ENCODE measurements at places on chromosomes 1 and 21.
A peak's percentile ranks its signal among the peaks of the same experiment; 100 is the strongest.

- no peak for DNase-seq
Measured at GRCh38 chr1:43074244-43074643, 97.8 kb downstream of the EBNA1BP2 start.

- DNase-seq: no peak
Measured at GRCh38 chr1:39080269-39080826, 54.2 kb downstream of the NDUFS5 start.

DNA sequence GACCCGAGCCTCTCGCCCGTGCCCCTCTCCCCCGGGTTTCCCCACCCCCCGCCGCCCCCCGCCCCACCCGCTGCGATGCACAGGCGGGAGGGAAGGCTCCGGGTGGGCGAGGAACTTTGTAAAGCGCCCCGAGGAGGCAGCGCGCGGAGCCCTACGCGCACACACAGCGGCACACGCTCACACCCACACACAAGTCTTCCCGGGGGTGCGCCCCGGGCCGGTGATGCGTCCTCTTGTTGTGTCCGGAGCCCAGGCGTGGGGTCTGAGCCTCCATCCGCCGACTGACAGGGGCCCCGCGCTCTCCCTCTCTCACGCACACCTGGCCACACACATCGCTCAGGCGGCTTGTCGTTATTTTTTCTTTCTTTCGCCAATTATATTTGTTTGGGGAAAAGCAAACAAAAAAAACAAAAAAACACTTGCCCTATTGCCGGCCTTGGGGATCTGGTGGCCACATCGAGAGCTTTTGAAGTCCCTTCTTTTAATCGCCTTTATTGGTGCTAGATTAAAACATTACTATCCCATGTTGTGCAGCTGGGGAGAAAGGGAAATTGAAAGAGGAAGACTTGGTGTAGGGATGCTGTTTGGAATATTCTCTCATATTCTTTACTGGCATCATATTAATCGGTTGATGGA, 770 bp downstream of the NTNG1 start:
- DNase-seq: no peak

GRCh38 chr1:204134103-204134502, 17.7 kb downstream of the ETNK2 start:
- no peak for DNase-seq

- no peak for DNase-seq
Measured at GRCh38 chr21:34369741-34370140, 5.6 kb upstream of the SMIM11 start.

DNA sequence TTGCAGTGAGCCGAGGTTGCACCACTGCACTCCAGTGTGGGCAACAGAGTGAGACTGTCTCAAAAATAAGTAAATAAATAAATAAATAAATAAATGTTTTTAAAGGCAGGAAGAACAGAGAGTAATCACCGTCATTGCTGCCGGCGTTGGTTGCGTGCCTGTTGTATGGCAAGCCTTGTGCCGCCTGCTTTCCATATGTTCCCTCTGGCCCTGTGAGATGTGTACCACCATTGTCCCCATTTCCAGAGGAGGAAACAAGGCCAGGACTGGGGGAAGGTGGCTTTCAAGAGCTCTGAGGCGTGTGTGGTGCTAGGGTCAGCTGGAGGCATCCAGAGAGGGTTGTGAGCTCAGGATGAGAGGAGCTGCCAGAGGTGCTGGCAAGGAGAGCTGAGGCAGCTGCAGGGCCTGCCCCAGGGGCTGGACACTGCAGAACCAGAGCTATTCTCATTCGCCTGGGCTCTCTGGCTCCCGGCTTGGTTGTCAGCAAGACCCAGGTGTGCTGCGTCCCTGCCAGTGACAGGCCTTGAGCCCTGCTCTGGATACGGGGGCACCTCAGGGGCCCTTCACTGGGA, 5.2 kb upstream of the MARCKSL1 start:
- no peak for DNase-seq

- no peak for DNase-seq
Measured at GRCh38 chr1:218939095-218939494, 234.6 kb upstream of the LYPLAL1 start.

GRCh38 chr1:14138687-14139086, 438.7 kb downstream of the PRDM2 start:
- DNase-seq: no peak

DNA sequence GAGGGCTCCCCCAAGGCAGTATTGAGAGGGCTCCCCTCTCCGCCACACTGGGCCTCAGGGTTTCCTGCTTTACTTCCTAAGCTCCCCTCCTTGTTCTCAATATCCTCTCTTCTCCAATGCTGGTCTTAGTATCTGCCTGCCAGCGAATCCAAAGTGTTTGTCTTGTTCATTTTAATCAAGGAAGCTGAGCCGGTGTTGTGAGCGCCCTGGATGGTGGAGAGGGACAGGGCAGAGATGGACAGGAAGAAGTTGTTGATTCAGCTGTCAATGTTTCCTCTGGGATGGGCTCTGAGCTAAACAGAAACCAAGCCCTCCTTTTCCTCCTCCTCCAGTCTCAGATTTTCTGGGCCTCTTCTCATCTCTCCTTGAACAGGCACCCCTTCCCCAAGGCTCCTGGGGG, 5.4 kb downstream of the OLFML3 start:
- DNase-seq: no peak

GRCh38 chr1:94327001-94327690, 89.8 kb upstream of the ARHGAP29 start:
- DNase-seq: no peak

DNA sequence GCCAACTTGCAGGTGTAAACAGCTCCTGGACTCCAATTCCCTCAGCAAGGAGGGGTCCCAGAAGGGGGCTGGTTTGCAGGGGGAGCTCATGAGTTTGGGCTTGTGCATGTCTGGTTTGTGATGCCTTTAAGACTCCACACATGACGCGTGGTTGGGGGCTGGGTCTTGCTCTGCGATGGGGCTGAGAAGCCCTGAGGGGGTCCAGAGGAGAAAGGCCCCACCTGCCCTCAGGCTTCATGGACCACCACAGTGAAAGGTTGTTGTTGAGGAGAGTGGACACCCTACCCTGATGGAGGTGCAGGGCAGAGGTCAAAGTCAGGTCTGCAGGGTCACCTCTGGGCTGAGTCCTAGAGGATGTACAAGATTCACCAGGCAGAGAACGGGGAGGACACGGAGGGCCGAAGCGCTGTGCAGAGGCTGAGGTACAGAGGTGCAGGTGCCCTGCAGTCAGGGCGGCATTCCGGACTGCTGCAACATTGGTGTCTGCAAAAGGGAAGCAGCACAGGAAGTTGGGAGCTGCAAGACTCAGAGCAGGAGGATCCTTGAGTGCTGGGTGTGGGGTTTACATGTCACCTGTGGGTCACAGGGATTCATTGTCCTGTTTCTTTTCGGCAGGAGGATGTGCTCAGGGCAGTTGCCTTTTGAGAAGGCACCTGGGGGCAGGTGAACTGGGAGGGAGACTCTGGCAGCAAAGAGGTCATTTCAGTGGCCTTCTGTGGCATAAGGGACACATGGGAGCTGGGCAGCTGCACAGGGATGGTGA, 399.4 kb downstream of the PTPRU start:
- DNase-seq: no peak

GRCh38 chr1:54121482-54122134, 31.2 kb downstream of the CDCP2 start:
- peak; percentile 48 for DNase-seq

DNA sequence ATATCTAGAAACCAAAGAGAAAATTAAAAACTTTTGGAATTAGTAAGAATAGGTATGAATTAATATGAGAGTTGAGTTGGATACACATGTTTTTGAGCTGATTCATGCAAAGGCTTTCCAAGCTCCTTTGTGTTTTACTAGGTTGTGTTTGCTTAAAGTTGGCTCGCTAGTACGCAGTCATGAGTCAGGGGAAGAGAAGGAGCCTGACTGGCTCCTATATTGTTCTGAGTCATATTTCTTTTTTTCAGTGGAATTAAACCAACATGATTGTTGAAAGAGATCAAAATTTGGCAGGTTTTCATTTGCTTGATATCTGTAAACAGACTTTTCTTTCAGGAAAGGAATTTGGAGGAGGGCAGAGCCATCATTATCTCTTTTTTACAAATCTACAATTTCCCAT, 66.7 kb downstream of the MAGI3 start:
- DNase-seq: no peak

DNA sequence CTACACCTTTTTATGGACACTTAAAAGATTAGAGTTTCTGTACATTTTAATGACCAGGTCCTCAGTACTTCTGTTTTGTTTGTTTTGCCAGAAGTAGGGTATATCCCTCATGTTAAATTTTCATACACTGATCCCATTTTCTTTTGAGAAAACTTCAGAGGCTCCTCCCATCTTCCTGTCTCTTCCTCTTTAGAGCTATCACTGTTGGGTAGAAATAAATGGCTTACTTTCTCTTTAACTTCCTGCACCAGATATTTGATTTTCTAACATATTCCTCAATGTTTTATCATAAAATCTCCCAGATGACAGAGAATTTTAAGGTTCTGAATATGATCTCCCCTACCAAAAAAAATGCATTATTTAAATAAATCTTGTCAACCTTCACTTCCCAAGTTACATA, 23.4 kb downstream of the VAV3 start:
- no peak for DNase-seq

- DNase-seq: no peak
Measured at GRCh38 chr1:208475449-208475848, 231.3 kb upstream of the PLXNA2 start.

DNA sequence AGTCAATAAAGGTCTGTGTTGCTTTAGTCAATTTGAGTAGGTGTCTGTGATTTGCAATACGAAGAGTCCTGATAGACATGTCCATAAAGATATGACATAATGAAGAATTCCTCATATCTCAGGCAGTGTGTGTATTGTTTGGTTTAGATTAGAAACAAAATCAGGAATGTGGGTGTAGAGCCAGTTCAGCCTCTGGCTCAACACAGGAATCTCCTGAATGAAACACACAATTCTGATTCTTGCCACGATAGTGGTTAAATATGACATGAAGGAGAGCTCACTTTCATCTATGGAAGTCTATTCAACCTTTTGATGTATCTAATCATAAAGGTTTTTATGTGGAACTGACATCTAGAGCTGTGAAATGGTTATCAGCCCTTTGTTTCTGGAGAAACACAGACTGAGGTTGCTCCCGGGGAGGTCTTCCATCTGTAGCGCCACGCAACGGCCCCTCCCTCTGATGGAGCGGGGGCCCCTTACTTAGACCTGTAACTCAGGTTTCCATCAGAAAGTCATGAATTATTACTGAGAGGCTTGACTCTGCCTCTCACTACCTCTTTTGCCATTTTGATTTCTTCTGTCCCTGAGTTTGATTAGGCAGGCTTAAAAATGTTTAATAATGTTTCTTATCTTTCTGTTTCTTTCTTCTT, 19.5 kb downstream of the TSPAN2 start:
- no peak for DNase-seq

DNA sequence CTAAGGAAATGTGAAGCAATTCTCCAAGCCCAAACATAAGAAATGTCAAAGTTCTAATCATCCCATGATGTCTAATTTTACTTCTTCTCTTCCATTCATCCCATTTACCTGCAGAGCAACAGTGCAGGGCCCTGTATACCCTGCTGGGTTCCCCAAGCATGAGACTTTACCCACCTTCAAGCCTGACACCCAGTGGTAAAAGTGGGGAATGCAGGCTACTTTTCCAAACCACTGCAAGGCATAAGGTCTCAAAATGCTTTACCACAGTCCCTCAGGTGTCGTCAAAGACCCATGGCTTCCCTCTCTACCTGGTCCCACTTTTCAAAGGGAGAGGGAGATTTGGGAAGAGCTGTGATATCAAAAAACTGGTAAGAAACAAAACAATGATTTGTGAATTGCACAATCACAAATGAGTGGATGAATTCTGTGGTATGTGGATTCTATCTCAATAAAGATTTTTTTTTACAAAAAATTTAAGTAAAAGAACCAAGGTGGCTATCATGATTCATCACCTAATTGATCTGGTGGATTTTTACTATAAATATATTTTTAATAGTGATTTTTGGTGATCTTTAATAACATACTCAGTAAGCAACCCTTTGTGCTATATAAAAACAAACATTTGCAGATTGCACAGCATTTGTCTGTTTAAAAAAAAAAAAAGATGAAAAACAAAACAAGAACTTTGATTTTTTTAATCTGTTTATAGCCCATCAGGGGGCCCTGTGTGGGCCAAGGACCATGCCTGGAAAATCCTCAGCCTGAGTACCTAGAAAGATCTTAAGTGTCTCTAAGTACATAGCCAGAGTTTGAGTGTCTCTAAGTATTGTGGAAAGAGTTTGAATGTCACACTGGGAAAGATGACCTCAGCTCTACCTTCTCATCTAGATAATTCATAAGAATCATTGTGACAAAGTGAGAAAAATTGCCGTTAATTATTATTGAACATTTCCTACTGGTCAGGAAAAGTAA, 73.1 kb upstream of the GJB5 start:
- peak; percentile 33 for DNase-seq

DNA sequence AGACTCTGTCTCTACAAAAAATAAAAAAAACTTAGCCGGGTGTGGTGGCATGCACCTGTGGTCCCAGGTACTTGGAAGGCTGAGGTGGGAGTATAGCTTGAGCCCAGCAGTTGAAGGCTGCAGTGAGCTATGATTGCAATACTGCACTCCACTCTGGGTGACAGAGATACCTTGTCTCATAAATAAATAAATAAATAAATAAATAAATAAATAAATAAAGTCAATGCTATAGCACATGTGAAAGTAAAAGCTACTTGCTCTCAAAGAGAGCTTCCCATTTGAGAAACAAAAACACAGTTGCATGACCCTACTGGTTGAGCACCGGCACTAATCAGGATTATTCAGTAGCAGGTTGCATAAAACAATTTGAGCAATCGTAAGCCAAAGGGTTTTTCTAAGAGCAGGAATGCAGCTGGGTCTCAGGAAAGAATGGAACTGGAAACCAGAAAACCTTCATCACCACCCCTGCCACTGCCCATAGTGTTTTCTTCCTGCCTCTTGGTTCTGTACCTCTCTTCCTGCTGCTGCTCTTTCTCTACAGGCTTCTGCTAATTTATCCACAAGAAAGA, 29.3 kb upstream of the DNAH14 start:
- no peak for DNase-seq

DNA sequence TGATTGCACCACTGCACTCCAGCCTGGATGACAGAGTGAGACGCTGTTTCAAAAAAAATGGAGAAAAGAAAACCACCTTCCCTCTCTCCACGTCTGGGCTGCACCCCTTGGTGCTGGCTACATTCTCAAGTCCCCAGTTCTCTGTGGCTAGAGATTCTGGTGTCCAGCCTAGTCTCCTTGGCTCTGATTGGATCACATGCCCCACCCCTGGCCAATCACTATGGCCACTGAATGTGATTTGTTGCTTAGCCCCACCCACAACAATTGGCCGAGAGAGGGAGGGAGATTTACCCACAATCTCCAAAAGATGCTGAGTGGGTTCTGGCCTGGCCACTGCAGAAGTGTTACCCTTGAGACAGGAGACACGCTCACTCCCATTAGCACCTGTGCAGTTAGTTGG, 39.4 kb downstream of the FHAD1 start:
- no peak for DNase-seq

DNA sequence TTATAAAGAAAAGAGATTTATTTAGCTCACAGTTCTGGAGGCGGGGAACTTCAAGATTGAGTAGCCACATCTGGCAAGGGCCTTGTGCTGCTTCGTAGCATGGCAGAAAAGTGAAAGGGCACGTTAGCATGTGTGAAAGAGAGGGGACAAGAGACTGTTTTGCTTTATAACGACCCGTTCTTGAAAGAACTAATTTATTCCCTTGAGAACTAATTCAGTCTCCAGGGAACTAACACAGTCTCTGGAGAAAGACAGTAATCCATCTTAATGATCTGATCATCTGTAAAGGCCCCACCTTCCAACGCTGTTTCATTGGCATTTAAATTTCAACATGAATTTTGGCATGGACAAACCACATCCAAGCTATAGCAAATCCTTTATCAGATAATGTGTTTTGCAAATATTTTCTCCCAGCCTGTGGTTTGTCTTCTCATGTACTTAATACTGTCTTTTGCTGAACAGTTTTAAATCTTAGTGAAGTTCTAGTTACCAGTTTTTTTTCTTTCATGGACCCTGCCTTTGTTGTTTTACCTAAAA, 26.1 kb downstream of the MTR start:
- DNase-seq: no peak
